ENCODE measurements at places on chromosomes 6 and 20.

DNA sequence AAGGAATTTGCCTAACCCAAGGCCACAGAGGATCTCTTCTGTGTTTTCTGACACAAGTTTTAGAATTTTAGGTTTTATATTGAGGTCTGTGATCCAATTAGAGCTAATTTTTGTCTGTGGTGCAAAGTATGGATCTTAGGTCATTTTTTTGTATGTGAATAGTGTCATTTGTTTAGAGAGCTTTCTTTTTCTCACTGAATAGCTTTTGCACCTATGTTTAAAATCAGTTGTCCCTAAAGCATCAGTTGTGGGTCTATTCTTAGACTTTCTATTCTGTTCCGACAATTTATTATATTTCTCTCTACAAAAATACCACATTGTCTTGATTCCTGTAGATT lies 341 bp upstream of the MCM9 start:
- no peak for DNase-seq

- peak; percentile 11 for DNase-seq
These were observed 411.8 kb downstream of the SYNE1 start for GRCh38 chr6:152225241-152225934.

- DNase-seq: peak; percentile 32
These were observed 27.5 kb upstream of the AFDN start for GRCh38 chr6:167799033-167799821.

DNA sequence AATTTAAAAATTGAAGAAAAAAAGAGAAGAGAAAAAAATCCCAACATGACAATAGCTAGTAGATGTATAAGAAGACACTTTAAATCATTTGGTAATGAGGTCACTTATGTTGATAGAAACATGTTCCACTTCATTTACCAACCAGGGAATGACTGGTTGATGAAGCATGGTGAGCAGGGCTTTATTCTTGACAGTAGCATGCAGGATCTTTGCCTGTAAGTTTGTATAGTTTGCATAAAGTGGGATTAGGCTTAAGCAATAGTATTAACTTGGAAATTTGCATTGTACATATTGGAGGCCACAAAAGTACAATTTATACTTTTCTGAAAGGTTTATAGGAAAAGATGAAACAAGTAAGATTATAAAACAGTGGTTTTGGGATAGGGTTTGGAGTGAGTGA lies 67.0 kb downstream of the NOX3 start:
- DNase-seq: no peak

DNA sequence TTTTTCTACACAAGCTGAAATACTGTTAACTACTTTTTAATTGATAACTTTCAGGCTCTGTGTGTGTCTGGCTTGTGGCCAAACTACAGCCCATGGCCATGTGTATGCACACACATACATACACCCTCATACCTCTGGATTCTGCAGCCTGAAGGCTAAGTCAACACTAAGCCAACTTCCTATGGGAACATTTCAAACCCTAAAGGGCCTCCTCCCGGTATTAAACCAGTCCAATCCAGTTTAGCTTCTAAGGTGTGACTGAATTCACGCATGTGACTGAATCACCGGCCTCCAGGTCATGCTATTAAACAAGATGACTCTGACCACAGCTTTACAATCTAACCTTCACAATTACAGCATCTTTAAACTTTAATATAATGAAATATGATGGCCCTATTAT lies 20.7 kb upstream of the DST start:
- DNase-seq: no peak

GRCh38 chr6:107434812-107435211 lies 24.6 kb downstream of the PDSS2 start:
- DNase-seq: no peak

GRCh38 chr20:57999465-58000111 lies 228.9 kb downstream of the ANKRD60 start:
- no peak for DNase-seq

GRCh38 chr6:121652726-121653623 lies 217.5 kb downstream of the GJA1 start:
- DNase-seq: peak; percentile 92

DNA sequence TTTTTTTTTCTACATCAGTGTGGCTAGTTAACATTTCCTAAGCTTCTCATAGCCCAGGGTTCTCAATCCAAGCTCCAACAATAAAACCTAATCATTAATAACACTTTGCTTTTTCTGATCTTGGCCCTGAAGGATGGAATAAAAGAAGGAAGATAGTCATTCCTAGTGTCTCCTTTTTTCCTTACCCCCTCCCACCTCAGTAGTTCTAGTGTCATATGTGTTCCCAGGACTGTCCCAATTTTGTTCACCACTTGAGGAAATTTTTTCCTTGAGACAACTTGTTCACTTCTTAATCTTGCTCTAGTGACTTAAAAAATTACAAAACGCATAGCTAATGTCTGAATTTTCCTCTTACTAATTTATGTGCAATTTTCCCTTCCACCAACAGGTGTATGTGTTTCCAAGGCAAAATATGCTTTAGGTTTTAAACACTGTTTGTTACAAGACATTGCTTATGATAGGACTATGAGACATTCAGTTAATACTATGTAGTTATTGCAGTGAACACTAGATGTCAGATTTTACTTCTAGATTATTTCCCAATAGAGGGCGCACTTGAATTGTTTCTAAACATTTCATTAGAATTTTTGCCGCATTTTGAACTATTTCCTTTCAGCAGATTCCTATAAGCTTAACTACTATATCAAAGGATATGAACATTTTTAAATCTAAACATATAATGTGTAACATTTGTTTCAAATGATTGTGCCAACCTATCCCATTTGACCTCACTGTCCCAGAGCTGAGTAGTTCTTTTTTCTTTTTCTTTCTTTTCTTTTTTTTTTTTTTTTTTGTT lies 18.5 kb upstream of the C6orf141 start:
- peak; percentile 84 for DNase-seq

DNA sequence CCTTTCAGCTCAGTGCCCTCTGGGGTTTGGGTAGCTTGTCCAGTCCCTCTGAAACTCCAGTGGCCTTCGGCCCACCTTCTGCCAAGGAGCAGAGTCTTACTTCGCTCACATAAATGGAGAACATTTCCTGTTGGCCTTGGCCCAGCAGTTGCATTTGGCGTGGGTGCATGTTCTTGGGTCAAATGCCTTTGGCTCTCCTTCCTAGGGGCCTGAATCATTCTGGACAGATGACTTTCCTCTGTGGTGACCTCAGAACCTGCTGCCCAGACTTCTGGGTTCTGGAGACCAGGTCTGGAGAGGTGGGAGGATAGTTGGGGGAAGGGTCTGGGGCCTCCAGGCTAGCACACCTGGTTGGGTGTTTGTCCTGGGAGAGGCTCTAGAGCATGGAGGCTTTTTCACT lies 29.3 kb downstream of the BCAS4 start:
- DNase-seq: peak; percentile 73

- no peak for DNase-seq
These were observed 37.6 kb downstream of the OR2B6 start for GRCh38 chr6:27994616-27995015.

- DNase-seq: peak; percentile 17
These were observed 67.2 kb downstream of the DTNBP1 start for GRCh38 chr6:15595461-15596173.

DNA sequence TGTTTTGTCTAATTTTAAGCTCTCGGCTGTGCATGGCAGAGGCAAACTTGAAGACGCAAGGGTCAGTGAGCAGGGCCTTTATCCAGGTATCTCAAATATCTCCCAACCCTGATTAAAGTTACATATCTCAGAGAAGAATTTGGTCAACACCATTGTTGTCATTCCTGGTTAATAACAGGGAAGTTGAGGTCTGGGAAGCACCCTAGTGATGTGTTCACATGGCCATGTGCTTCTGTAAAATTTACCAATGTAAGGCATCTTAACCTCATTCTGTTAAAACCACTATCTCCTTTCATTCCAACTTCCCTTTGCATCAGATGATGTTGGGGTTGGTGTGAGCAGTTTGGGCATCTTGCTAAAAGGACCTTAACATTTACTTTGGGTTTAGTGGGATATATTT lies 4.0 kb upstream of the FAM110A start:
- peak; percentile 20 for DNase-seq

DNA sequence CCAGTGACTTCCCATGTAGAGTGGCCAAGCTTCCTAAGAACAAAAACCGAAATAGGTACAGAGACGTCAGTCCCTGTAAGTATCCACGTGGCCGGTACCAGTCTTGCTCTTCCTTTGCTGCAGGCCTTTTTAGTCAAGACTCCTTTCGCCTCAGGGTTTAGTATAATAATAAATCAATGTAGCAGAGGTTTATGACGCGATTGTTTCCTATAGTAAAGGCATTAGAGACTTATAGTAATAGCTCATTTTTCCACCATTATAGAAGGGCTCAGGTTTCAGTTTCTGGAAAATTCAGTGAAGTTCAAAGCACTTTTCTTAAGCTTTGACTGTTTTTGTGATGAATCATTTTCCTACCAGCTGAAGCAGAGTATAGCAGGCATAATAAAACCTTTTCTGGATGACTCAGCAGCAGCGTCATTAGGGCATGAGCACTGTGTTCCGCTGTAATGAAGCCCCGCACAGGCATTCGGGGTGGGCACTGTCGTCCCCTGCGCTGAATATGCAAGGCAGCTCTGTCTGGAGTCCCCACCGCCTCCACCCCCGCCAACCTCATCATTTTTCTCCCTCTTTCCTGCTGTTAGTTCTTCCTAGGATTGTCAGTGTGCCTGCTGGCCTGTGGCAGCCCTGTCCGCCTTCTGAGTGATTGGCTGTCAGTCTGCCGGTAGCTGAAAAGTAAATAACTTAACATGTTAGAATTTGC lies 51.3 kb downstream of the PTPN1 start:
- peak; percentile 96 for DNase-seq

DNA sequence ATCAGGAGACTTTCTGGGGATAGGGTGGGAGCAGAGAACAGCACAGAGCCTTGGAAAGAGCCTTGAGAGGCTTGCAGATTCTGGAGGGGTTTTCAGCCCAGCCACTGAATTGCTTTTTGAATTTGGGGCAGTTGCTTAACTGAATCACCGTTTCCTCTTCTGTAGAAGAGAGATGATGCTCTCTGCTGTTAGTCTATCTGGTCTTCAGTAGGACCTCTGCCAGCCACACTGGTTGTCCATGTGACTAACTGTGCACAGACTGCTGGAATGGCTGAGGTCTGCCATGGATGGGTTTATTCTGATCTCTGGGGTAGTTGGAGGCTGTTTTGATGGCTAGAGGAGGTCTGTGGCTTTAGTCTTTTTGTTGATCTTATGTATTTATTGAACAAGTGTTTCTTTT lies 21.4 kb upstream of the PRDM1 start:
- DNase-seq: no peak

DNA sequence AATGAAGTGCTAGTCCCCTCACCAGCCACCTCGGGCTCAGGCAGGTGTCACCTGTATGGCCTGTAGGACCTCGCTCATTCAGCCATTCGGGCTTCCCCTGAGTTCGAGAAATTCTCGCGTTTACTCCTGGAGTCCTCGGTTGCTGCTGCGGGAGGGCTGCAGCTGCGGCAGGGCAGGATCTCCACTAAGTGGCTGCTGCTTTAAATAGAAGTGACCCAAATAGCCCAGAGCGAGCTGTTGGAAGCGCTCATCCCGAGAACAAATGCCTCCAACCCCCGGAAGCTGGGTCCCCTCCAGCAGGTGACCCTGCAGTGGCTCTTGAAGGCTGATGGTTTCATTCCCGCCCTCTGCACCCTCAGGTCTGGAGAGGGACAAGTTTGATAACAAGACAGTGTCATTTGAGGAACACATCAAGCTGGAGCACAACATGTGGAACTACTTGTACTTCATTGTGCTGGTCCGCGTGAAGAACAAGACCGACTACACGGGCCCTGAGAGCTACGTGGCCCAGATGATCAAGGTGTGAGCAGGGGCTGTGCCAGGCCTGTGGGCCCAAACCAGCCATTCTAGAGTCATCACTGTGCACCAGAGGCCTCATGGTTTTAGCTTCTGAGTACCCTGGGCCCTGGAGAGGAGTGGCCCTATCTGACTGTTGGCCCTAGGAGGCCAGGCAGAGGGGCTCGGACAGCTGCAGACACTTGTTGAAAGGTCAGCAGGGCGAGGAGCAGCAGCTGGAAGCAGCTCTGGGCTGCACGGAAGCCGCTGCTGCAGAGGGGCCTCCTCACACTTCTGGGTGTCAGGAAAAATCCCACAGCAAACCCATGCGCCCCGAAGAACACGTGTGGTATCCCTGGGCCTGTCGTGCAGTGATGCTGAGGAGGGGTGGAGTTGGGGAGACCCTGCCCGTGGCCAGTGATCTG lies 18.1 kb downstream of the UQCC2 start:
- no peak for DNase-seq

- DNase-seq: peak; percentile 66
These were observed 1.9 kb downstream of the EDN1 start for GRCh38 chr6:12291839-12292604.

DNA sequence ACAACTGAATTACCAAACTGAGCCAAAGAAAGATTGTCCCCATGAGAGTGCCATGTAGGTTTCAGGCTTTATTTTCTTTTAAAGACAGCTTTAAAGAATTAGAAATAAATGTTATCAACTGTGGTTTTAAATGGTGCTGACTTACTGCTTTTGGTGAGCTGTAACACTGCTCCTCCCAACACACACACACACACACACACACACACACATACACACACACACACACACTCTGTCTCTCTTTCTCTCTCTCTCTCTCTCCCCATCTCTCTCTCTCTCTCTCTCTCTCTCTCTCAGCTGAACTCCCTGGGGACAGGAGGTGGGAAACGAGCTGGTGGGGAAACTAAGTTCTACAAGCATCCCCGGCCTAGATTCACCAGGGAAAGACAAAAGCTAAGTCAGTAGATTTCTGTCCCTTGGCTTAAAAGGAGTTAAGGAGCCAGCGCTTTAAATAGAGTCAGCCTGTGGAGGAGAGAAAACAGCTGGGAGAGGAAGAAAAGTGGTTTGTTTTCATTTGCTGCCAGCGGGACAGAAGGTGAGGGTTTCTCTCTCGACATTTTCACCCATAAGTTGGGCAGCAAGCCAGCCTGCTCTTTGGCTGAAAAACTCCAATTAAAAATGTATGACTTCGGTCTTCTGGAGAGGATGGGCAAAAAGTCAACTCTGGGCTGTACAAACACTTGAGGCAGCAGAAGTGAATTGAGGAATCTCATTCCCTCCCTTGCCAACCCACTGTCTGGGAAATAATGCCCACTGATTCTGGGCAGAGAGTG lies 27.4 kb downstream of the CBLN4 start:
- DNase-seq: no peak

Measured in choroid plexus epithelial cell (primary cell).